RPMI8226 (cell line): ENCODE measurements at places on chromosomes 16 and 17.

GRCh38 chr16:76213860-76214259, 63.3 kb upstream of the CNTNAP4 start:
- no peak for DNase-seq

GRCh38 chr17:82795615-82796014, 43.8 kb downstream of the TBCD start:
- DNase-seq = no peak

DNA sequence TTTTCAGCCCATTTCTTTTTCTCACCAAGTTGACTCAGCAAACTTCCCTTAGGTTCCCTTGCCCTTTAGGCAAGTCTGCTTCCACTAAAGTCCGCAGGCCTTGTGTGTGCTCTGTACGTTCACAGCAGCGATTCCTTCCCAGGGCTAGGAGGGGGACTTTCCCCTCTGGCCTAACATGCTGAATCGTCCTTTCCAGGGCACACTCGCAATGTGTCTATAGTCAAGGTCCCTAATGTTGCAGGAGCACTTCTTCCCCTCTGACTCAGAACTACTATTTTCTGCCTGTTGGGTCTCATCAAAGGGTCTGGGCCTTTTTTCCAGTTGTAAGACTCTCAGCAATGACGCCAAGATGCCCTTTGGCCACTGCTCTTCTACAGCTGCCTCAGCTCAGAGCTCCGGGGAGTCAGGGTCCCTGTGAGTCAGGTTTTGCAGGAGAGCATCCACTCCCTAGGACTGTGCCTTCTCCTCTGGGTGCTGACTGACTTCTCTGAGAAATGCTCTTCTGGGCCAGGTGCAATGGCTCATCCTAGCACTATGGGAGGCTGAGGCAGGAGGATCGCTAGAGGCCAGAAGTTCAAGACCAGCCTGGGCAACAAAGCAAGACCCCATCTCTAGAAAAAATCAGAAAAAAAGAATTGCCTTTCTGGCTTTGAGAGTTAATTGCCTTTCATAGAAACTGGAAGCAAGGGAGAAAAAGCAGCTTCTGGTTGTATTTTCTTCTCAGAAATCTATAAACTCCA, 64.4 kb upstream of the TBX2 start:
- no peak for DNase-seq

DNA sequence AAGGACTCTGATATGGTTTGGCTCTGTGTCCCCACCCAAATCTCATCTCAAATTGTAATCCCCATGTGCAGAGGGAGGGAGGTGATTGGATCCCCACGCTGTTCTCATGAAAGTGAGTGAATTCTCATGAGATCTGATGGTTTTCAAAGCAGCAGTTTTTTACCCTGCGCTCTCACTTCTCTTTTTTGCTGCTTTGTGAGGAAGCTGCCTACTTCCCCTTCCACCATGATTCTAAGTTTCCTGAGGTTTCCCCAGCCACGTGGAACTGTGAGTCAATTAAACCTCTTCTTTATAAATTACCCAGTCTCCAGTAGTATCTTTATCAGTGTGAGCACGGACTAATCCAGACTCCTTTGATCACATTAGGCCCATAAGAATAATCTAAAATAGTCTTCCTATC, 719.7 kb upstream of the CDH8 start:
- DNase-seq = peak; percentile 30

GRCh38 chr16:3804426-3805016, 76.0 kb downstream of the CREBBP start:
- DNase-seq = no peak

DNA sequence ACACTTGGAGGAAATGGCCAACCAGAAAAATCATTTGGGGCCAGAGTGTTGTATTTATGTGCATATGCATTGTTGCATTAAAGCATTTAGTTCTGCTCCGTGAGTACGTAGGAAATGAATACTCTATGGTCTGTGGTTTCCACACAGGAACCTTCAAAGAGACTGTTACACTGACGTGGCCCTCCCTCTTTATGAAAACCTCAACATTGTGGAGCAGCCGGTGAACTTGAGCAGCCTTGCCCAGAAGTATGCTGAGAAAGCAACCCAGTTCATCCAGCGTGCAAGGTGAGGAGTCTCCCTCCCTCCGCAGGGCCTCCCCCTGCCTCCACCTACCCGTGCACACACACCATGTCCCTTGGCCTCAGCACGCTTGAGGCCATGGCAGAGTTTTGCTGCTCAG, 65.2 kb downstream of the ARSG start:
- no peak for DNase-seq

GRCh38 chr17:5355421-5356129, 63.9 kb downstream of the NUP88 start:
- DNase-seq = no peak

DNA sequence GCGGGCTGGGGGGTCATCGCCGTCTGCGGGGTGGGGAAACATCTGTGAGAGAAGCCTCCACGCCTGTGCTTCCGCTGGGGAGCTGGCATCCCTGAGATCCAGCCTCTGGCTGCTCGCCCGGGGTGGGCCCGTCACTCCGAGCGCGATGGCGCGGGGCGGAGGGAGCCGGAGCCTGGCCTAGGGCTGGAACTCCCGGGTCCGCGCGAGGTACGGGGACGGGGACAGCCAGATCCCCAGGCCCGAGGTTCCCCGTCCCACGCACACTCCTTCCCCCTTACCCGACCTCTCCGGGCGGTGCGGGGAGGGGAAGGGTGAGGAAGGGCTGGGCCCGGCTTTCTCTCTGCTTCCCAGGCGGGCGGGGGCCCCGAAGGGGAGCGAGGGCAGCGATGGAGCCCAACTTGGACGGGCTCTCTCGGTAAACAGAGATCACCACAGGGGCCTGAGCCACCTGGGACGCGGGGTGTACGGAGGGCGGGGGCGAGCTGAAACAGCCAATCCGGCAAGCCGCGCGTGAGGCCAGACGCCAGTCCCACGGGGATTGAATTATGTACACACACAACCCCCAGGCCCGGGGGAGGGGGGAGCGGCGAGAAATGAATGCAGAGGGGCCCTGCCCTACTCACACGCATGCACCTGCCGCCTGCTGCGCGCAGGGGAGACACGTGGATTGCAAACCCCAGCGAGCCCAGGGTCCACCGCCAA, at the start of gene SLC16A11:
Gene SLC16A11 (minus strand): TSS at position 596 of the 702 bp plus-strand sequence. CDS start 579 bp downstream, at position 17.
- no peak for DNase-seq

DNA sequence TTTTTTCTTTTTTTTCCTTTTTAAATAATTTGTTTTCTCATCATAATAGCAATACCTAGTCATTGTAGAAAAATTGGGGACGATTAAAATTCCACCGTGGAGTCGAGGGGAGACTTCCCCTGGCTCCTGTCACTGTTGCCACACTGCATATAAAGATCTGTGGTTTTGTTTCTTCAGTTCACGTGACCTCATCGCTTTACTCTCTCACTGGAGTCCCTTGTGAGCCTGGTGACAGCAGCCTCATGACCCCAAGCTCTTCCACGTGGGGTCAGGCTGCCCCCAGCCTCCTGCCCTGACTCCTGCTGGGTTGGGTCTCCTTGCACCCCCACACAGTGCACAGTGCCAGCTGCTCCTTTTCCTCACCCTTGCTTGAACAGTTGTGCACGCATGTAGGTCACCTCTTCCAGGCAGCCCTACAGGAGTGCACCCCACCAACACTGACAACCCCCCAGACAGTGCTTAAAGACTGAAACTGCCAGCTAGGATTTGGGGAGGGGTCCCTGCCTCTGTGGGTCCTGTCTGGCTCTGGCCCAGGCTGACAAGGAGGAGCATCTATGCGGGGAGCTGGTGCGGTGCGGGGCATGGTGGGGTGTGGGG, 7.3 kb upstream of the METRNL start:
- DNase-seq = no peak

GRCh38 chr16:10666291-10666690, 28.4 kb downstream of the TEKT5 start:
- no peak for DNase-seq

- no peak for DNase-seq
Observed at GRCh38 chr16:82149536-82149935, 20.5 kb downstream of the MPHOSPH6 start.

- DNase-seq = no peak
Observed at GRCh38 chr17:30716461-30717290, 107.8 kb downstream of the CRLF3 start.

GRCh38 chr17:79341222-79341780, 266.7 kb downstream of the ENGASE start:
- DNase-seq = no peak

DNA sequence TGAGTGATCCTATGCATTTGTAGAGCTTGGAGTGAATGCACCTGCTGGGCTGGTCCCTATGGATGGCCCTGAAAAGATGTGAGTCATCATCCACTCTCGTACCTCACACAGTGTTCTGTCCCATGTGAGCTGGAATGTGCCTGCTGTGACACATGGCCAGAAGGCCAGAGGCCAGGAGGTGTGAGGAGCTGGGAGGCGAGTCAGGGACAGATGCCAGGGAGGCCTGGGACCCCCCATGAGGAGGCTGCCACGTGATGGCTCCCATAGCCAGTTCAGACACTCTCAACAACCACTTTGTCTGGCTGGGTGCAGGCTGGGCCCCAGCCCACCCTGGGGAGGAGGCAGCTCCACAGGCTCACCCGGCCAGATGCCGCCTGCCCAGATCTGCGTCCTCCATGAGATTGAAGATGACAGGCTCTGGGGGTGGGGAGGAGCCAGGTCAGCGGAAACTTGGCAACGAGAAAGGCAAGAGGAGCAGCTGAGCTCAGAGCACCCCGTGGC, 168.8 kb downstream of the C16orf78 start:
- DNase-seq = no peak

GRCh38 chr17:31573861-31574260, 182.4 kb downstream of the RAB11FIP4 start:
- DNase-seq = no peak

DNA sequence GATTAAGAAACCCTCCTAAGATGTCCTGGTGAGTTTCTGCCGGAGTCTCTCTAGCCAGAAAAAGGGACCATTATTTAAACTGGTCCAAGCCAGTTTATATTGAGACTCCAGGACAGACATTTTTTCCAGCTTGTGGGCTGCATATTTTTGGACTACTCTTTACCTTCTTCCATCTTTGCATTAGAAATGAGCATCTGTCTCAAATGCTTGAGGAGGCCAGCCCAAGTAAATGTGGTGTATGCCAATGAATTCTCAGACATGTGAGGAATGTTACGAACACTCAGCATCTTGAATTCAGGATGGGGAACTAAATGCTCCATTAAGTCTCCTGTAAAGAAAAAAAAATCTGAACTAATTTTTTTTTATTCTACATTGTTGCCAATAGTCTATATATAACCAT, 18.4 kb downstream of the TUBD1 start:
- no peak for DNase-seq

- no peak for DNase-seq
Observed at GRCh38 chr16:55179411-55179810, 144.6 kb upstream of the IRX6 start.

- no peak for DNase-seq
Observed at GRCh38 chr17:14353861-14354474, 53.1 kb downstream of the HS3ST3B1 start.

- DNase-seq = no peak
Observed at GRCh38 chr16:12341966-12342365, 365.4 kb downstream of the SNX29 start.

DNA sequence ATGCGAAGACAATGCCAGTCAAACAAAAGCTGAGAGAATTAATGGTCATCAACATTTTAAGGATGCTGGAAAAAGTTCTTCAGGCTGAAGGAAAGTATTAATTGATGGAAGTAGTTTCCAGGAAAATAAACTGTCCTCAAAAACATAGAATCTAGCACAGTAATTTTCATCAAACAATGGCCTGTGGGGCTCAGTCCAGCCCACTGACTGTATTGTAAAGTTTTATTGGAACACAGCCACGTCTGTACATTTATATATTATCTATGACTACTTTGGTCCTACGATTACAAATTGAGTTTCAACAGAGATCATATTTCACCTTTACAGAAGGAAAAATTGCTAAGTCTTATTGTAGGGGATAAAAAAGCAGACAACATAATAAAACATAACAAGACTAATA, 484.5 kb downstream of the KCNJ2 start:
- no peak for DNase-seq

GRCh38 chr17:28916302-28916934, 13.5 kb upstream of the DHRS13 start:
- peak; percentile 49 for DNase-seq

DNA sequence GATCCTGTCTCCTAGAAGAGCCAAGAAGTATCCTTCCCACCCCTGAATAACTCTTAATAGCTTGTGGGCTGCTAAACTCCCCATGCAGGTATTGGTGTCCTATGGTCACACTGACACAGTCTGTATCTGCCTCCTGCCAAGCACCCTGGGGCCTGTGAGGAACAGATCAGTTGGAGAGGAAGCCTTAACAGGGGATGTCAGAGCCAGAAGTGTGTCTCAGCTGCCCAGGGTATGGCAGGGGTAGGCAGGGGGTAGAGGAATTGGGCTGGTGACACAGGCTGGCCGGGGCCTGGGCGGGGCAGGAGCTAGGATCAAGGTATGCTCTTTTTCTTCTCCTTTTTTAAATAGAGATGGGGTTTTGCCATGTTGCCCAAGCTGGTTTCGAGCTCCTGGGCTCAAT, 44.7 kb downstream of the DDX19A start:
- DNase-seq = no peak

DNA sequence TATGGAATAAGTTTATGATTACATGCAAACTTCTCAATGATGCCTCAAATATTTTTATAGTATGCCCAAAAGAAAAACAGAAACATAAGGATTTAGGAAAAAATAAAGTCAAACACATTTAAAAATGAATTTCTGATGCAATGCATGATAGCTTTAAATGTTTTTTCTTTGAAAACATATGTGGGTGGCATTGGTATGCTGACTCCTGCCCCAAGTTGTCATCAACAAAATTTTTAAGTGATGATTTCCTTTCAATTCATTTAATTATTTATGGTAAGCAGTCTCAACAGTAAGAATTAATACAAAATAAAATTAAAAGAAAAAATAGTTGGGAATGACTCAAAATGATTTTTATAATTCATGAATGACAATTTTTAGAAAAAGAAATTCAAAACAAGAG, 104.9 kb downstream of the CEP112 start:
- DNase-seq = no peak

GRCh38 chr17:61476476-61477203, 24.4 kb downstream of the TBX4 start:
- no peak for DNase-seq

- DNase-seq = no peak
Observed at GRCh38 chr16:8569650-8570346, 20.5 kb downstream of the TMEM114 start.

DNA sequence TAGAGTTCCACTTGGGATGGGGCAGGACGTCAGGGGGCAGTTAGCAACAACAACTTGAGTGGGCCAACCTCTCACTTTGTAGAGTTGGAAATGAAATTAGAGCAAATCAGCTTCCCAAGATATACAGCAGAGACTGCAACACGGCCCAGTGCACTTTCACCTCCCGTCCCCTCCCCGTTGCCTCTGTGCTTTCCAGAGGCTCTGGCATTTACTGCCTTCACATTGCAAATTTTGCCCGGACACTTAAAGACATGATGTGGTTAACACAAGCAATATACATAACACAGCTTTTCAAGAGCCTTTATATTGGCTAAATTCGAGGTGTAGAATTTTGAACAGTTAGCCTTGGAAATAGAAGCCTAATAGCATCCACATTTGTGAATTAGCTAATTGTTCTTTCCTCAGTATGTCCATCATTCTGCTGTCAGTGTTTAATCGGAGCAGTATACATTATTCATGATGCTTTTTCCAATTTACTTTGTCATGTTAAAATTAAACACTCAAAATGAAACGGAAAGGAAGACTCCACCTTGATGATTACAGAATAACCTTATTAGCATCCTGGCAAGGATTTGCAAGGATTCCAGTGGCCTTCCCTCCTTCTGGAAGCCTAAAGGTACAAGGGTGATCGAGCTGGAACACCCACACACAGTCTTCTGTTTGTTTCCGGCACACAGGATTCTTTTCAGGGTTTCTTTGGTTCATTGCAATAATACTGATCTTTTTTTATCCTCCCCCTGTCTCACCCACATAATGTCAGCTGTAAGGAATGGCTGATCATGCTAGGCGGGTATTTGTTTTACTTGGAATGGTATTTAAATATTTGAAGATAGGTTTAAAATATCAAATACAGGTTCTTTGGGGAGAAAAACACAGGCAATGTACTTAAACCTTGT, 190.9 kb upstream of the CACNG5 start:
- DNase-seq = no peak
